ENCODE measurements at places on chromosomes 3 and 15.

DNA sequence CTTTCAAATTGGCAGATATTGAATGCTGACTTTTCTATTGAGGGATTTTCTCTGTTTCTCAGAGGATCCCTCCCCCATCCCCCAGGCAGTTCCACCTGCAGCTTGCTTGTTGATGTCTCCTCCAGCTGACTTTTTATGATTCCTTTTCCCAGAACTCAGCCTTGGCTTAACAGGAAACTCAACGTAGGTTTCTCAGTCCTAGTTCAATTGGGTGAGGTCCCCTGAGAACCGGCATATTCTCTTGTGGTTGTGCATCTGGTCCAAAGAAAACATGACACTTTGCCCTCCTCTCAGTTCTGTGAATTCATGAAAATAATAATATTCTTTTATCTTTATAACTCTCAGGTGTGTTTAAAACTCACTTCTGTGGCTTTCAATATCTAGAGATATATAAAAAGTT lies 1222.1 kb downstream of the OTOL1 start:
- no peak for DNase-seq

DNA sequence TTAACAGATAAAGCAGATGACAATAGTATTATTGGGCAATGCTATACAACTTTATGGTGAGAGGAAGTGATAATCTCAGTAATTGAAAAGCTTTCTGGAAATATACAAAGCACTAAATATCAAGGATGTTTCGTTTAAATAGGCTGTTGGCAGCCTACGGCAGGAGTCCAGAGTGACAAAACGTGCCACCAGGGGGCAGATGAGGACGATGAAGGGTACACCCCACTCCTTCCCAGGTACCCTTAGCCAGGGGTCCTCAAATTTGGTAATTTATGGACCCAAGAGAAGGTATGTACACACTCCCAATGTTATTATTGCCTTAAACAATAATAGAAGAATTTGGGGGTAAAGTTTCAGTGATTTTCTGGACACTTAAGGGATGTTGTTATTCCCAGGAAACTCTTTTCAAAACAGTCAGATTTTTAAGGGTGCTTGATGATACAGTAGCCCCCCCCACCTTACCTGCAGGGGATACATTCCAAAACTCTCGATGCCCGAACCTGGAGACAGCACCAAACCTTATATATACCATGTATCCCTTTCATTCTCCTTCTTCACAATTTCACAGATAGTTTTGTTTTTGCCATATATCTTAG lies 1.4 kb upstream of the MAGEL2 start:
- peak; percentile 36 for DNase-seq

DNA sequence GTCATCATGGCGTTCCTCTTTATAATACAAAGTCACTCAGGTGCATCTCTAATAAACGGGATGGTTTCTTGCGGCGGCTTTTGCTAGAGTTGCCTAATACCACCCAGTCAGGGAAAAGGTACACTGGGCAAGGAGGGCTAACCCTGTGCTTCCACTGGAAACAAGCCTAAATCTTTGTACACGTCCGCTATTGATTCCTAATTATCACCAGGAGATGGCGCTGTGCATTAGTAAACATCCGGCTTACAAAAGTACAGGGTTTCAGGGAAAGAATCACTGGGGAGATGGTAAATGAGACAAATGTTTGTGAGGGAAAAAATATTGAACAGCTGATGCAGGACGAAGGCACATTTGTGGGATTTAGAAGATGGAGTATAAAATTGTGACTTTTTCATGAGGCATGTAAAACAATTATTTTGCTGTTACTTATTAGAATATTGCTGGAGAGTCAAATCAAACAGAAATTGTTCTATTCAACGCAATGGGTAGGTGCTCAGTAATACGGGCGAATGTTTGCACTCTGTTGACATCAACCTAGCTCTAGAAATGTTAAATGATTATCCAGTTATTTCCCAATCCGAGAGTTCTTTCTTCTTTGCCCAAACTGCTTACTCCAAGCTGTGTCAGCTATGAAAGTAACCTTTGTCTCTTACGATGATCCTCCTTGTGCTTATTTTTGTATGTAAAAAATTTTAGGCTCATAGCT lies 50.6 kb downstream of the GMNC start:
- peak; percentile 74 for DNase-seq

GRCh38 chr3:170749765-170750477 lies 120.1 kb downstream of the RPL22L1 start:
- no peak for DNase-seq

GRCh38 chr3:59189526-59189925 lies 139.7 kb upstream of the CFAP20DC start:
- peak; percentile 42 for DNase-seq

GRCh38 chr15:48850648-48851047 lies 27.3 kb upstream of the EID1 start:
- no peak for DNase-seq

- DNase-seq: peak; percentile 53
Observed at GRCh38 chr15:54273928-54274327, 295.7 kb downstream of the UNC13C start.

DNA sequence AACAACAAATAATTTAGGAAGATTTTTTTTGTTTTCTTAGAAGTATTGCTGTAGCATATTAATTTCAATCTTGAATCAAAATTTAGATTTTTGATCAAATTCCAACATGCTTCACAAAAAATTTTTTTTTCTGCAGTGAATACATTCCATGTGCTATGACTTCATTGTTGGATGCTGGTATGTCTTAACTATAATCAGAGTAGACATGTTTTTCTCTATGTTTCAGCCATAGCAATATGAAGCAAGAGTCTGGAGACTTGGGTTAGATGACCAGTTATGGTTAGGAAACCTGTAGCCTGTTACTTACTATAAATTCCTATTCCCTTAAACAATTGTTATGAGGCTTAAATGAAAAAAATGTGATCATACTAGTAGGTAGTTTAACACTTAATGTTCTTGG lies 176.1 kb upstream of the CHL1 start:
- no peak for DNase-seq

GRCh38 chr3:52236424-52236886 lies 2.5 kb downstream of the TWF2 start:
- no peak for DNase-seq

- no peak for DNase-seq
Observed at GRCh38 chr3:152309535-152310307, 41.0 kb downstream of the MBNL1 start.

DNA sequence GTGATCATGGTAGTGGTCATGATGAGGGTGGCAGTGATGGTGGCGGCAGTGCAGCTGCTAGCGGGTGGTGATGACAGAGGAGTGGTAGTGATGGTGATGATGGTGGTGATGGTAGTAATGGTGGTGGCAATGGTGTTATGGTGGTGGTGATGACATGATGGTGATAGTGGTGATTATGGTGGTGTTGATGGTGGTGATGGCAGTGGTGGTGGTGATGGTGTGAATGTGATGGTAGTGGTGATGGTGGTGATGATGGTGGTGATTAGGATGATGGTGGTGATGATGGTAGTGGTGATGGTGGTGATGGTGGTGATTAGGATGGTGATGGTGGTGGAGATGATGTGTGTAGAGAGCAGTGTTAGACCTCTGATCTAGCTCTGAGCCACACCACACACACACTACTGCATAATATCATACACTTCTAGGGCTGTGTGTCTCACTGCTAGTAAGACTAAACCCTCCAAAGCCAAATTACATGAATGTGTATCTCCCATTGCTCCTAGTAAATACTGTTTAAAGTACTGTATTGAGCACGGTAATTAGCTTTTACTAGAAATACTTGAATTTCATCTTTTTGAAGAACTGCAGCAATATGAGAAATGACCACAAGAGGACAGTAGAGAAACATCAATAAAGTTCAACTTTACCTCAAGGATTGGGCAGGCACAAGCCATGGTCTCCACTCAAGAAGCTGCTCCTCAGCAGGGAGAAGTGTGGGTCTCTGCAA lies 28.8 kb downstream of the TMED3 start:
- peak; percentile 59 for DNase-seq

DNA sequence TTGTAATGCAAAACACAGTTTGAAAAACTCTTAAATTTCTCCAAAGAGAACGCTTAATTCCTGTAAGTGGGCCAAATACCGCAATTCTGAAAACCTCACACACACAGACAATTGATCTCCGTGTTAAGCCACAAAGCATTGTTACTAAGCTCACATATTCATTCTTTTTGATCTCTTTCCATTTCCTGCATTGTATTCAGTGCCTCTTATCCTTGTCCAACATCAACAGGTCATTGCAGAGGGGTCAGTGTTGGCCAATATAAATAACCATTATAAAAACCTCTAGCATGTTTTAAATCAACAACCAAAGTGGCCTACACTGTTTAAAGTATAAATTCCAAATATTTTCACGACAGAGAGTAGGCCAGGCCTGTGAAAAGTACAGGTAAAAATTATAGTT lies 171.1 kb downstream of the PDZRN3 start:
- DNase-seq: no peak
